ENCODE measurements at places on chromosomes 12 and 14.

GRCh38 chr12:27996761-27997160 lies 24.2 kb upstream of the PTHLH start:
- no peak for DNase-seq

- no peak for DNase-seq
Measured at GRCh38 chr12:27861428-27862167, 81.6 kb upstream of the MANSC4 start.

GRCh38 chr12:88111074-88111652 lies 30.7 kb downstream of the CEP290 start:
- no peak for DNase-seq

DNA sequence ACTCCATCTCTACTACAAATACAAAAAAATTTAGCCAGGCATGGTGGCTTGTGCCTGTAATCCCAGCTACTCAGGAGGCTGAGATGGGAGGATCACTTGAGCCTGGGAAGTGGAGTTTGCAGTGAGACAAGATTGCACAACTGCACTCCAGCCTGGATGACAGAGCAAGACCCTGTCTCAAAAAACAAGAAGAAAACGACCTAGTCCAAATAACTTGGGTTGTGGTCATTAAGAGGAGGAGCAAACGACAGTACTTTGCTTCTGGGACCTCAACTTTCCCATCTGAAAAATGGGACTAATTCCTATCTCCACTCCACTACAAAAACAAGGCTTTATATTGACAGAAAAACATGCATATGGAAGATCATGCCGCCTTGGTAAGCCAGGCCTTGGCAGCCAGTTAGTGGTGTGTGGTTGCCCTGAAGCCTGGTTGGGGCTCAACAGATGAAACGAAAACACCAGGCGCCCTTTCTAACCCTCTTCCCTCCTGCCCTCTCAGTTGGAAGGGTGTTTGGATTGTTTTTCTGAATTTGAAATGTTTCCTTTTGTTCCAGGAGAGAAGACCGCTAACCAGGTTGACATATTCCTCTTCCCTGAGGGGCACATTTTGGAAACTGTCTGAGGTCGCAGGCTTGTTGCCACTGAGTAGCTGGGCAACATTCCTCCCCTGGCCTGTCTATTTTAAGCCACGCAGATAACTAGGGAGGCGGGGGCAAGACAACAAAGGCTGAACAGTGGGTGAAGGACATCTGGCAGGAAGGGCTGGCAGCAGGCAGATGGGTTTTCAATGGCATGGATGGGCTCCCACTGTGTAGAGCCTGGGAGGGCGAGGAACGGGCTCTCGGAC lies 13.7 kb upstream of the VPS37B start:
- DNase-seq, result no peak

- DNase-seq, result no peak
Measured at GRCh38 chr14:77111021-77111420, 13.0 kb downstream of the CIPC start.
